ENCODE measurements at places on chromosomes 12 and 14.

- DNase-seq = no peak
These were observed 50.9 kb downstream of the SNAPC1 start for GRCh38 chr14:61813096-61813606.

GRCh38 chr14:36682338-36682737 is 20.7 kb downstream of the PAX9 start:
- DNase-seq = no peak

- no peak for DNase-seq
These were observed 91.7 kb downstream of the ZFP36L1 start for GRCh38 chr14:68701001-68701741.

DNA sequence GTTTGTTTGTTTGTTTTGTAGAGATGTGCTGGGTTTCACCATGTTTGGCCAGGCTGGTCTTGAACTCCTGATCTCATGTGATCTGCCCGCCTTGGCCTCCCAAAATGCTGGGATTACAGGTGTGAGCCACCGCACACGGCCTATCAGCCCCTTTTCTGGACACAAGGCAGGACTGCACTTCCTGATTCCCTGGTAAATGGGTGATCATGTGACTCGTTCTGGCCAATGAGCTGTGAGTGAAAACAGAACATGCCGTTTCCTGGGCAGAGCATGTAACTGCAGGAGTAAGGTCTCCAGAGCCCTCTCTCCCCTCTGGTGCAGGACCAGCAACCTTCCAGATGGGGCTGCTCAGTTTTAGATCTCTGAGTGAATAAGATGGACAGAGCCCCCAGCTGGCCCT is 92.7 kb downstream of the ITPK1 start:
- DNase-seq = no peak

- DNase-seq = no peak
These were observed 5.1 kb downstream of the KIF5A start for GRCh38 chr12:57554897-57555296.

DNA sequence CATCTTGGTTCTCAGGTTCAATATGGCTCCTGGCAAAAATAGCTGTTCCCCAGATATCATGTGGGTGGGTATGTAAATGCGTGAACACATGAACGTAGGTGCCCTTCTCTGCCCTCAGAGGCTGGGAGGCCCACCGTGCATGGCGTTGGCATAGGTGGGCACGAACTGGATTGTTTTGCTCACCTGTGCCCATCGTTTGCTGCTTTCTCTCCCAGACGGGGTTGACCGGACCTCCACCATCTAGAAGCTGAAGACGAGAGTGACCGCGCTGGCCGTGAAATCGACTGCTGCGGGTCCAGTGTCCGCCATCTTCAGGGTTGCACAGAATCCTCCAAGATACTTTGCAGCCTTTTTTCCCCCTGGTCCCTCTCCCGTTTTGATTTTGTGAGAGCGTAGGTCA is 113.9 kb downstream of the GCH1 start:
- DNase-seq = no peak

DNA sequence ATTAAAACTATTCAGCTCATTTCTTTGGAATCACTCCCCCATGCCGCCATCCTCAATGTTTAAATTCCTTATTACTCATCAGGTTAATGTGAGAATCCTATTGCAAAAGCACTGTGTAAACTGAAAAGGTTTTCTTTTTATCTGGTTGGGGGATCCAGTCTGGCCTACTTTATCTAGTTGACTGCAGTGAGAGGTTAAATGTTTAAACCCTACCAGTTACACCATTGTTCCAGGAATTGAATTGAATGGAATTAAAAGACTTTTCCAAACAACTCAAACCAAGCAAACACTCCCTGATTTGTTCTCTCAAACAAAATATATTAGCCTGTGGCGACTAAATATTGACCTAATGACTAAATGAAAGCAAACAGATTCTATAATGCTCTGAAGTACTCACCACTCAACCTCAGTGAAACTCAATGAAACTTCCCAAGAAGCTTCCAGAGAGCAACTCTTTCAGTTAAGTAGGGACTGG is 100.5 kb downstream of the VEZT start:
- no peak for DNase-seq

DNA sequence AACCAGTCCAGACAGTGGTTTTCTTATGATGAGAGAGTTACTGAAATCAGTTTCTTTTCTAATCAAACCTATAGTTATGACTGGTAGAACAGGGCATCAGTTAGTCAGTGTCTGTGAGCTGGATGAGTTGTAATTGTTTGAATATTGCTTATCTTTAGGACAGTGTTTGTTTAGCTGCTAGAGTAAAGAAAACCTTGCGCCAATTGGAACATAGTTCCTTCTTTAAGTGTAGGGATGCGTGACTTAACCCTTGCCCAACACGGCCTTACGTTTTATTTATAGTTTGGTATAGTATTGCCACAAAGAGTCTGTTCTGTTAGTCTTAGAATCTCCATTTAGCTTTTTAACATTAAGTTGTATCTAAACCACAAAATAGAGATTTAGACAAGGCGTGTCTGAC is 572.6 kb downstream of the SLC16A7 start:
- no peak for DNase-seq

GRCh38 chr12:111773801-111774551 is 7.2 kb downstream of the ALDH2 start:
- DNase-seq = no peak

Data from stimulated activated CD4-positive, alpha-beta T cell treated with anti-CD3 and anti-CD28 coated beads, Interleukin-1b, Interleukin-23, amount 100 ng/mL, for 1 hour (primary cell).